ENCODE measurements at places on chromosomes 6 and 20.

- no peak for DNase-seq
Observed at GRCh38 chr20:45060294-45060693, 40.6 kb downstream of the KCNS1 start.

- DNase-seq = no peak
Observed at GRCh38 chr20:15578113-15578512, 995.1 kb downstream of the KIF16B start.

DNA sequence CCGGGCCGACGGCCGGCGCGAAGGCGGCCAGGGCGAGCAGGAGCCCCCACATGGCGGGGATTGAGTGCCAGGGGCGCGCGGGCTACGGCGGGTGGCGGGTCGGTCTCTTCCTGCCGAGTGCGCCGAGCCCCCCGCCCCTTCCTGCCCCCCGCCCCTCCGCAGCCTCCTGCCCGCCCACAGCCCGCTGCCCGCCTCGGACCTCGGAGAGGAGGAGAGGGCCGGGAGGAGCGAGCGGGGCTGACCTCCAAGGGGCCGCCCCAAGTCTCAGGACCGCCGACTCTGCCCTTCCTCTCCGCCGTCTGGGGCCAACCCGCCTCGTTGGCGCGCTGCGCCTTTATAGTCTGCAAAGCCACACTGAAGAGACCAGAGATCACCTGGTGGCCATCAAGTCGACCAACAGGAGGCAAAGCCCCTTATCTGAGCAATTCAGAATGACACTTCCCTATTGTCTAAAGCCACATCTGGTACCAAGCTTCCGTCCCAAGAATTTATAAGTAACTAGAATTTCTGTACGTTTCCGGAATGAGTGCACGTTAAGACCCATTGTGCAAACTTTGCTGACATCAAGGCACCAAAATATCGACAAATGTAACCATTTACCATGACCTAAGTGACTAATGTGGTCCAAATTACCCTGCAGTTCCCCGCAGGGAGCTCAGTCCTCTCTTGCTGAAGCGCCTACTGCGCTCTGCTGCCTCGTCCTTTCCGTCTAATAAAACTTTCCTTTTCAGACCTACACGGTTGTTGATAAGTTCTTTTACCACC, at the start of gene CPXM1:
TSS of gene CPXM1 (minus strand) at position 107 of the 765 bp plus-strand sequence. CDS start at position 52, 55 bp downstream.
- DNase-seq = peak; percentile 44

GRCh38 chr6:100593522-100593921, 128.8 kb upstream of the SIM1 start:
- DNase-seq = no peak

- no peak for DNase-seq
Observed at GRCh38 chr20:496126-496696, 33.9 kb upstream of the TBC1D20 start.

GRCh38 chr6:157625764-157626163, 197.3 kb upstream of the SNX9 start:
- no peak for DNase-seq

GRCh38 chr20:63057171-63058117, 50.7 kb upstream of the BHLHE23 start:
- DNase-seq = no peak

DNA sequence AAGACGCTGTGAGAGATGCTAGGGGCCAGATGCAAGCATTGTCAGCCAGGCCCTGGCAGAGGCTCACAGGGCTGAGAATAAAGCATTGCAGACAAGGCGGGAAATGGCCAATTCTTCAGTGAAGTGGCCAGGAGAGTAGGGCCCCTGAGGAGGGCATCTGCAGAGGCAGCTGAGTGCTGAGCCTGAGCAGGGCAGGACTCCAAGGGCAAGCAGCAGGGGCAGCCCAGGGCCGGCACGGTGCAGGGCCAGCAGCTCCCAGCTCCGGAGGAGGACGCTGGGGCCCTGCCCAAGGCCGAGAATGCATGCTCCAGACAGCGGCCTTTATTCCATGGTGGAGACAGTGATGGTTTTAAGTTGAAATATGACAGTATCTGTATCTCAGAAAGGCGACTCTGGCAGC, 305.5 kb downstream of the FOXC1 start:
- no peak for DNase-seq

- no peak for DNase-seq
Observed at GRCh38 chr6:119484598-119484997, 135.0 kb upstream of the MAN1A1 start.

DNA sequence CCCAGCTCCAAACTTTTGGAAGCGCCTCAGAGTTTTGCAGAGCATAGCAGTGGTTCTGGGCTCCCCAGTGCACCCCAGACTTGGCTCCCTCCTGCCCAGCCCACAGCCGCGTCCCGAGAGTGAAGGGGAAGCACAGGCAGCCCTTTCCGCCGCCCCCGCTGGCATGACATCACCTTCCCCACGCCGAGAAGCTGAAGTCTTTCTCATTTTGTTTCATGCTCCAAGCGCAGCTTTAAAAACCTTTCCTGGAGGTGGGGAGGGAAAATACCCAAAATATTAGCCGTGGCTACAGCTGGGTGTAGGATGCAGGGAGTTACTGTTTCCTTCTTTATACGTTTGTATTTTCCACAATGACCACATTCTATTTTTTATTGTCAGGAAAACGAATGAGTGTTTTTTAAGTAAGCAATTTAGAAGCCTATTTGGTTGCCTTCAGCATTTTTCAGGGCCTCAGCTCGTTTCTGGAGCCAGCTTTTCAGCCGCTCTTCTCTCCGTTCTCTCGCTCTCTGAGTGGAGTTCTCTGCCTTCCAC, 72.9 kb downstream of the SNX5 start:
- peak; percentile 89 for DNase-seq

DNA sequence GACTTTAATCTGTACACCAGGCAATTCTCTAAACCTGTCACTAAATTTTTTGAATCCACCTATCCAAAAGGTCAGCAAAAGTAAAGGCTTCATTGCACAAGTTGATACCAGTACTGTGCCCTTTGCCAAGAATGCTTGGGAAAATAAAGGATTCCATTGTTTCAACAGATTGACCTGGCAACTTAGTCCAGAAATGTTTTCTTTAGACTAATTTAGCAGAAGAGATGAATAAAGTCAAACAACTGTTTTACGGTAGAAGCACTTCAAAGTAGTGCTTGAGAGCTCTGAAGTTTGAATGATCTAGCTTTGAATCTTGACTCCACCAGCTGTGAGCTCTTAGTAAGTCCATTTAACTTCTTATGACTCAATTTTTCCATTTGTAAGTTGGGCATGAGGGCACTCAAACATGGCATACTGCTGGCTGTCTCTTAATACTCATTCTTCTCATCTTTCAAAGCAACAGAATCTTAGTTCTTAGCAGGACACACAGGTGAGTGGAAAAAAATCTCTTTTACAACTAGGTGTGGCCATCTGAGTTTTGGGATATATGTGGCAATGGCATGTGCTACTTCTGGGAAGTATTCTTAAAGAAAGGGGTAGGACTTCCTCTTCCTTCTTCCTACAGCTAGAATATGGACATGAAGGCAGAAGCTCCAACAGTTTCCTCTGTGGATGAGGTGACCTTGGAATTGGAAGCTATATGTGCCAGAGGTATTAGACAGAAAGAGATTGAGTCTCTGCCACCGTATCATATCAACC, 55.9 kb upstream of the LOC128125822 start:
- no peak for DNase-seq

- peak; percentile 73 for DNase-seq
Observed at GRCh38 chr20:25987073-25987927, 290.6 kb upstream of the ZNF337 start.

GRCh38 chr6:29507319-29507718, 19.6 kb upstream of the MAS1L start:
- no peak for DNase-seq

DNA sequence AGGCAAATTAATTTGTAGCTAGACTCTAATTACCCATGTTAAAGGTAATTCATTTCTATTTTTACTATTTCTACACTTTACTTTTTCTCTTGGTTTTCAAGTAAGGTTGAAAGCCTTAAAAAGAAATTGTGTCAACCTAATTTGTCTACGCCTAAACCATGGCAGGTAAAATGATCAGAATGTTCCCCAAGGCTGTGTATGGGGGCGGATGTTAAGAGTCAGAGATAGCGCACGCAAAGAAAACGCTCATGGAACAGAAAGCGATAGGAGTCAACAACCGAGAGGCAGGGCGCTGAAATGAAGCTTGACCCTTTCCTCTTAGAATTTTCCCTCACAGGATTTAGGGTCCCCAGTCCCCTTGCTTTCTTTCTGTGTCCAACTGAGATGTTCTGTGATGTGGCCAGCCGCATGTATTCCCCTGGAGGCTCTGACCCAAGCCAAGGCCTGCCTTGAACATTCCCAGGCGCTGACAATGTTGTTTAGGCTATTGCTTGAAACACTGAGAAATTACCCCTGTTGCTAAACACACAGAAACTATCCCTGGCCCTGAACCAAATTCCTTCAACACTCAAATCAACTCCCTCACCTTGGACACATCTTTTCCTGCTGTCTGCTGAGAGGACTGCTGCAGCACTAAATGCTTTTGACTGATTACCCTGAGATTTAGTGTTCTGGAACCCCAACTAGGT, 10.9 kb downstream of the PSMB1 start:
- no peak for DNase-seq

- no peak for DNase-seq
Observed at GRCh38 chr6:38505826-38506225, 133.9 kb downstream of the BTBD9 start.
